Activated B cell treated with CpG ODN at 0.5 μM for 24 hours (primary cell): ENCODE measurements at places on chromosomes 6 and 20.

DNA sequence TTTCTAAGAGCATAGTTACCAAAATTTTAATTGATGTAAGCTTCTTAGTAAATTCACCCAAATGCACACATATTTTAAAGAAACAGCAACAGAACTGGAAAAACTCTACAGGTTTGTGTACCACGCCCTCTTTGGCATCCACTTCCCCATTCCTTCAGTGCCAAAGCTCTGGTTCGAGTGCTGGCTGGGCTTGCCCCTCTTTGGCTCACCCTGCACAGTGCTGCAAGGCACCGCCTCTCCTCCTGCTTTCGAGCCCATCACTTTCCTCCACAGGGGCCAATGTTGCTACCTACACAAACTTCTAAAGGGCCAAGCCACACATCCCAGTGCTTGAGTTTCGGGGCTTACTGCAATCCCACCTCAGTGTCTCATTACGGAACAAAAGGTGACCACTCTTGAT, 9.6 kb downstream of the LRP11 start:
- DNase-seq, result no peak

DNA sequence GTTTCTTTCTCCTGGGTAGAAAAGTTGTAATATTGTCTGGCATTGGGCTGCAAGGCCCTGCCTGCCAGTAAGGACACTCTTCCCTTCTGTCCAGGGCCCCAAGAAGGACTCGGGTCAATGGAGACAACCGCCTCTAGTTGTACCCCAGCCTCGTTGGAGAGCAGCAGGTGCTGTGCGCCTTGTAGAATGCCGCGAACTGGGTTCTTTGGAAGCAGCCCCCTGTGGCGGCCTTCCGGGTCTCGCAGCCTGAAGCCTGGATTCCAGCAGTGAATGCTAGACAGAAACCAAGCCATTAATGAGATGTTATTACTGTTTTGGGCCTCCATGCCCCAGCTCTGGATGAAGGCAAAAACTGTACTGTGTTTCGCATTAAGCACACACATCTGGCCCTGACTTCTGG, 37.0 kb downstream of the PLCG1 start:
- DNase-seq, result peak; percentile 4

GRCh38 chr6:81838724-81839426, 86.4 kb upstream of the TENT5A start:
- no peak for DNase-seq

- no peak for DNase-seq
Observed at GRCh38 chr6:40349901-40350746, 237.0 kb downstream of the LRFN2 start.

- DNase-seq, result no peak
Observed at GRCh38 chr20:1478566-1478965, 11.9 kb upstream of the NSFL1C start.

GRCh38 chr6:135983718-135984343, 132.3 kb downstream of the PDE7B start:
- no peak for DNase-seq

DNA sequence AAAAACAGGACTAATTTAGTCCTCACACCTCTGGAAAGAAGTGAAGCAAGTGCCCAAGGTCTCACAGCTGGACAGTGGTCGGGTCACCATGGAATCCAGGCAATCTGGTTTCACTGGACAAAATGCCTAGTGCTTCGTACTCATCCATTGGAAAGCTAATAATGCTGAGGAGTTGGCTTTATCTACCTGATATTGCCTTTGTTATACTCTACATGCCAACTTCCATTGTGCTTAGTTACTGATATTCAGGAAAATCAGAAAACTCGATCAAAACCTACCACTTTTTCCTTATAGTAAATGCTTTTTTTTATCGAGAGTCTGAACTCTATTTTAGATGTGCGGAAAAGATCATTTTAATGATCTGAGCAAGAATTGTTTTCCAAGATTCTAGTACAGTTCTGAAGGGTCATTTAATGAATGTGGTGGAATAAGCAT, 966 bp downstream of the CFAP206 start:
- no peak for DNase-seq

GRCh38 chr20:48342822-48343513, 484.8 kb downstream of the PREX1 start:
- DNase-seq, result no peak
